Stimulated activated CD8-positive, alpha-beta memory T cell treated with anti-CD3 and anti-CD28 coated beads, Interleukin-15, amount 100 ng/mL, for 4 hours (primary cell): ENCODE measurements at places on chromosomes 3 and 15.

DNA sequence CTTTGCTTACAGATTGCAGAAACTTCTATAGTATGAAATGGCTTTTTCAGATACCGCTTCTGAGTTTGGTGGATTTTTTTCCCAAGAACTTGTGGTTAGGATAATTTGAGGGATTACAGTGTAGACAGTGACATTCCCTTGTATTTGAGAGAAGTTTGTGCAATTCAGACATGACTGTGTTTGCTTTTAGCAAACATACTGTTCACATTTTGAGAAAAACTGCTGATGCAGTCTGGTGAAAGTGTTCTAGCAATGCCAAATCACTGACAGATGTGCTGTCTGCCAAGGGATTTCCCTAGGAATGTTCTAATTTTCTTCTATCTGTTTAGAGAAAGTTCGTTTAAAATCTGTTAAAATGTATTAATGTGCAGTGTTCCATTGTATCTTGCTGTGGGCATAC lies 652.6 kb downstream of the FHIT start:
- no peak for DNase-seq

- no peak for DNase-seq
Observed at GRCh38 chr3:152899306-152899705, 64.4 kb downstream of the P2RY1 start.

DNA sequence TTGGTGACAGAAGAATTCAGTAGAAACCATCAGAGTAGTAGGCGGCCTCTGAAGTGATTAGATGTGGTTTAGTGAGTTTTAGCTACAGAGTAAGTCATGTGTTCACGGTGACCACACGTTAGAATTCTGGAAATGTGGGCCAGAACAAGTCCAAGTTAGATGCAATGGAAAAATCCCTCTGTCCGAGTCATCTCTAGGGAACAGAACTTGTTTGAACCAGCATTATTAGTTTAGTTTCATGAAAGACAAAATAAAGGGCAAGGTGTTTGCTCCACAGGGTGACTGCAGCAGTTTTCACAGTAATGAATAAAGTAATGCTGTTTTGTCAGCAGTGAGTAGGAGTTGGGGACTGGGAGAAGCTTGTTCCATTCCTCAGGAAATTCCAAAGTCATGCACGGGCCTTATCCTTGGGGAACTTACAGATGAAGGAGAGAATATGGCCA lies 100.2 kb downstream of the CGNL1 start:
- DNase-seq, result no peak

DNA sequence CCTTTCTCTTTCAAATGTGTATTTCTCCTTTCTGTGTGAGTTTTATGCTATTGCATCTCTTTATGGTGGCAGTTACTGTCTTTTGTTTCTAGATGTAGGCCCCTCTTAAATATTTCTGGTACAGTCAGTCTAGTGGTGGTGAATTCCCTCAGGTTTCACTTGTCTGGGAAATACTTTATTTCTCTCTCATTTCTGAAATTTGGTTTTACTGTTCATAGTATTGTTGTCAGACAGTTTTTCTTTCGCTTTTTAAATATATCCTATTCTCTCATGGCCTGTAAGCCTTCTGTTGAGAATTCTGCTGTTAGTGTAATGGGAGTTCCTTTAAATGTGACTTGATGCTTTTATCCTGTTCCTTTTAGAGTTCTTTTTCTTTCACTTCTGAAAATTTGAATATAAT lies 874.0 kb downstream of the PLOD2 start:
- no peak for DNase-seq

DNA sequence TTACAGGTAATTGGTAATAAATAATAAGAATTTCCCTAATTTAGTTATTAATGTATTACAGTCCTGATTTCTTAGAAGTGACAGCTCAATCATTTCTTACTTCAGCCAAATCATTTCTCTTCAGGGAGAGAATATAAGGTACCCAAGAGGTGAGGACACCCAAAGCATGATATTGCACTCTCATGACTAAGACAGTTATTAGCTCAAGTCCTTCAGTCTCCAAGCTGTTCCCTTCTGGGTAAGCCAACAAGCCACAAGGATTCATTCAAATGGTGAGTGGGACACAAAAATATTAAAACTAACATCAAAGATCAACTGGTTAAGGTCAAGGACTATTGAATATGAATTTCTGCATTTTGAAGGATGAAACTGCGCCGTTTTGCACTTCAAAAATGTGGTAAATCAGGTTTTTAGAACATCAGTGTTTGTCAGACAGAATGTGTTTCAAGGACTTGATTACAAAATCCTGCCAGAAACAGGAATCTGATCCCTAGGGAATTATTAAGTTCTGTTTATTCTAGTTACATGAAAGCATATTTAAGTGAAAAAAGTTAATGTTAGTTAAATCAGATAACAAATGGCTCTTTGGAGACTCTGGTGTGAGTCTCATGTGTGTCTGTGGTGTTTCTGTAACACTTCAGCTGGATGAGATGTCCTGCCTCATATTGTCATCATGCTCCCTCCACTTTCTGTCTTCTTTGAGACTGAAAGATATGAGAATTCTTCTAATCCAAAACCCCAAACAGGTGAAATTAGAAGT lies 101.7 kb upstream of the COL8A1 start:
- DNase-seq, result no peak

- DNase-seq, result no peak
Observed at GRCh38 chr15:36265422-36265821, 314.0 kb upstream of the CDIN1 start.

- DNase-seq, result no peak
Observed at GRCh38 chr3:66554178-66554577, 53.4 kb upstream of the LRIG1 start.

DNA sequence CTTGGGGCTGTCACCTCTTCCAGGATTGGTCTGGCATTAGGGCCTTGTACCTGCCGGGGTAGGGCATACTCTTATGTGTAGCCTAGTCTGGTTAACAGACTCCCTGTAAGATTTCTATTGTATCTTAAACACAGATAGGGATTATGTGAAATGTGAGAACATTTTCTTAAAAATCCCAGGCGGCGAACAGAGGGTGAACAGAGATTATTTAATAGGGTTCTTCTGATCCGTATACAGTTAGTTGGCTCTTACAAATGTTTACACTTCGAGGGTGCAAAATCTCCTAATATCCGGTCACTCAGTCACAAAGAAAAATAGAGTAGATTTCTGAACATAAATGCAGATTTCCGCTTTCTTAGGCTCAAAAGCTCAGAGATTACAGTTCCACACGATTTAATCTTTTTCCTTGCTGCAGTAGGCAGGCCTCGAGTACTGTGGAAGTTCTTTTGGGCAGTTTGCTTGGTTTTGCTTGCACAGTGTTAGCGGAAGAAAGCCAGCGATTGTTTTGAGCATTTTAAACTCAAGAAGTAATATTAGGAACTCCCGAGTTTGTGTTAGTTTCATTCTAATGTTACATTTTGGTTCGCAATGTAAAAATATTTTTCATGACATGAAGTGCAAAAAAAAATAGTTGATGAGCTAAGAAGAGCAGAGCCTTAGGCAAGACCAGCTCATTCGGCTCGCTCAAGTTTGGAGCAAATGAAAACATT lies 993 bp downstream of the PLCL2 start:
- no peak for DNase-seq

DNA sequence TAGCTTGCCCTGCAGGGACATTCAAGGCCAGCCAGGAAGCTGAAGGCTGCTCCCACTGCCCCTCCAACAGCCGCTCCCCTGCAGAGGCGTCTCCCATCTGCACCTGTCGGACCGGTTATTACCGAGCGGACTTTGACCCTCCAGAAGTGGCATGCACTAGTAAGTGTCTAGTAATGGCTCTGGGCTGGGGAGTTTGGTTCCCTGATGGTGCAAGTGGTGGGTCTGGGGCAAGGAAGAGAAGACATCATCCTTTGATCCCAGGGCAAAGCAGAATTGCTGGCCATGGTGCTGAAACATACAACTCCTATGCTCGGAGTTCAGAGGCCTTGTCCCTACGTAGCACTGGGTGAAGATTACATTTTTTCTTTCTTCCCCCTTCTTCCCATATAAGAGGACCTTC lies 311.4 kb downstream of the EPHB1 start:
- DNase-seq, result no peak

DNA sequence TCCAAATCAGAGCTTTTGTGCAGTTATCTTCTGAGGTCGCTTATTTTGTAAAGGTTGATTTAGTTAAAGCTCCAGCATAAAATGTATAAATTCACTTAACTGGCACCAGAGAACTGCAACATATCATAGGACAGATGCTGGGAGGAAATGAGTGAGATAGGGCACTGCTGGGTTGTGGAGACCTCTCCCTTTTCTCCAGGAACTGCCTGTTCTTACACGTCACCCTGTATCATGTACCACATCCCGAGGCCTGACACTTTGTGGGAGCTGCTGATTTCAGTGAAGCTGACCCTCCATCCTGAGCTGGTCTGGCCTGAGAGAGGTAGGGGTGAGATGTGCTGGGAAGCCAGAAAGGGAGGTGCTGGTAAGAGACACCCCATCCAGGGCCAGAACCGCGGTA lies 213.8 kb upstream of the FEZF2 start:
- DNase-seq, result no peak

DNA sequence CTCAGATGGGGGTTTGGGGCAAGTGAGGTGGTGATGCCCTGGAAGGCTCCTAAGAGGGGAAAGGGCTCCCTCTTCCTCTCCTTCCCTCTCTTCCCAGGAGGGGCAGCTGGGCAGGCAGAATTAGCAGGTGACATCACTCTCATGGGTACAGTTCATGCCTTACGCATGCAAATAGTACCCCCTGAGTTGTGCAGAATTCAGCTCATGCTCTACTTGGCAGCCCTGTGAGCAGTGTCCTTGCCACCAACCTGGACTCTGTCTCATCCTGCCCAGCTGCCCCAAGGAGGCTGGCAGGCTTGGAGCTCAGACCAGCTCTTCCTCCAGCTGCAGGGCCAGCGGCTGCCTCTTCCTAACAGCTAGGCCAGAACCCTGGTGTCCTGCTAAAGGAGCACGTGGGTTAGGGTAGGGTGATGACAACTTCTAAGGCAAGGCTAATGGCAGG lies 3.3 kb downstream of the CHAC1 start:
- no peak for DNase-seq

DNA sequence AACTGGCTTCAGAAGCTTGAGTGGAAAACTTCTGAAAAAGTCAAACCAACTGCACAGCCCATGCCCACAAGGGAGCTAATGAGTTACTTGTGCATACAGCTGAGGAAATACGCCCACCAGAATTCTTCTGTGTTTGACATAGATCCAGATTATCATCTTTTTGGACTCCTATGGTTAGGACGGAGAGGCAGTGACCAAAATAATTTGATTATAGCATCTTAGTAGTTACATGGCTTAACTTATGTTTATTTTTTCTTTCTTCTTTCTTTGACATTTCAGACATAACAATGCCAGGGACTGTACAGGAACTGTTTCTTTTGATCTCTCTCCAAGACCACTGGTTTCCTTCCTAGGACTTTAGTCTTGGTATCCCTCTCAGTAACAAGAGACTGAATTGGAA lies 246.1 kb upstream of the RASGRP1 start:
- DNase-seq, result no peak

DNA sequence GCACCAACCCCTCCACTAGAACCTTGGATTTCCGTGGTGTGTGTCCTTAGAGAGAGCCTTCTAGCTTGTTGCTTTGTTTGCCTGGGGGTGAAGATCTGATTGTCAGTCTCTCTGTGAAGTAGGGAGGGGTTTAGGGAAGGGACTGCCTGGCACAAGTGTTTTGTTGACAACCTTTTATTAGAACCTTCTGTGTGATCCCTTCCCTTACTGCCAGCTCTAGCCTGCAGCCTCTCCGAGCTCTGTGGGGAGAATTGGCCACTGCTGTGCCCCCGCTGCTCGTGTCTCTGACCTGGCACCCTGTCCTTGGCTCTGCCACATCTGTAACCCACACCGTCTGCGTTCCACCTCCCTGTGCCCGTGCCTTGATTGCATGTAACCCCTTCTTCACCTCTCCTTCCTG lies 30.9 kb upstream of the PCSK6 start:
- DNase-seq, result no peak

DNA sequence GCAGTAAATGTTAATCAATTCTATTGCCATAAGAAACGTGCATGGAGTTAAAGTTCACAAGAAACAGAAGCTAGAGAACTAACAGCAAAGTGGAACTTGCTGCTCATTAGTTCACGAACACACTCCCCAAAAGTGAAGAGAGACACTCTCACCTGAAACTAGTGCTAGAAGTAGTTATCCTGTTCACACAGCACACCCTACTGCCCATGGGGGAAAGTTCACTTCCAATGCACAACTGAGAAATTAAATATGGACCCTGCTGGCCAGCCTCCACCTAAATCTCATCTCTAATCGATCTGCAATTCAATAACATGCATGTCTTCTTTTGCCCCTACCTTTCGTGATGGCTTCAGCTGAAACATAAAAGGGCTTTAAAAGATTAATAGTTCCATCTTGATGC lies 39.4 kb upstream of the FRMD4B start:
- DNase-seq, result no peak

GRCh38 chr3:124492824-124493223 lies 237.4 kb upstream of the UMPS start:
- DNase-seq, result no peak

DNA sequence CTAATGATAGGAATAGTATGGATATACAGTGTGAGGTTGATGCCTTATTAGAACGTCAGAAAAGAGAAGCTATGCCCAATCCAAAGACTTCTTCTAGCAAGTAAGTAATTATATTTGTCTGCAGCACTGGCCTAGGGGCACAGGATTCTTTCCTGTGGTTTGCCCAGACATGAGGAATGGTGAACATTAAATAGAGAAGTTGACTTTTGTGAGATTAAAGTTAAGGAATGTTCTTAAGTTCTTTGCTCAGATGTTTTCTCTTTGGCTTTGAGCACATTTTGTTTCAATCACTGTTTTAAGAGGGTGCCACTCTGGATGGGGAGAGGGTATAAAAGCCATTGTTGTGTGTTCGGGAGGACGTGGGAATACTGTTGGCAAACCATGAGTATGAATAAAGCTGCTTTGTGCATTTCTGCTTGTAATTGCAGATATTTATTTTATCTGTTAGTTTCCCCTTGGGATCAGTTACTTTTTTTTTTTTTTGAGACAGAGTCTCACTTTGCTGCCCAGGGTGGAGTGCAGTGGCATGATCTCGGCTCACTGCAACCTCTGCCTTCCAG lies 8.3 kb downstream of the KIF23 start:
- no peak for DNase-seq

DNA sequence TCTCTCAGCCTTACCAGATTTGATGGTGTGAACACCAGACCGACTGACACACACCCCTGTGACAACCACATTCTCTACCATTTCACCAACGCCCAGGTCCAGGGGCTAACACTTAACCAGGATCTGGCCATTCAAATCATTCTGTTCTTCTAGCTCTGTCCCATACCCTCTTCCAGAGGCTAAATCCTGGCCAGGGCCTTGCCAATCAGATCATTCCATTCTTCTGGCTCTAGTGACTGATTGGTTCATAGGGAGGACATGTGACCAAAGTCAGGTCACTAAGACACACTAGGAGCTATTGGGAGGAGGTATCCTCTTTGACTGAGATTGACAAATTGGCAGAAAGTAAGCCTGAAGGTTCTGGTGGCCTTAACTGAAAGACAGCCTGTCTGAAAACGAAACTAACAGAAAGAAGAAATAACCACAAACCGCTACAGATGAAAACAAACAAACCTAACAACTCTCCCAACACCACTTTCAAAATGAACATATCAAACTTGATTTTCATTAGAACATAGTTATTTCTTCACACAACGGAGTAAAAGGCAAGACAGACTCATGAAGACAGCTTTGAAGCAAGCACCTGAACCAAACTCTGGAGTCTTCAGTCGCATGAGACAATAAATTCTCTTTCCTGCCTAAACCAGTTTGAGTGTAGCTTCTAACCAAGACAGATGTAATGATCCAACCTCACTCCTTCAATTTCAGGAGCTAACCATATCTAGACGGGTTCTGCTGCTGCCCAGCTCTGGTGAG lies 68.5 kb downstream of the TRANK1 start:
- DNase-seq, result no peak
